ENCODE measurements at places on chromosomes 16 and 17.

DNA sequence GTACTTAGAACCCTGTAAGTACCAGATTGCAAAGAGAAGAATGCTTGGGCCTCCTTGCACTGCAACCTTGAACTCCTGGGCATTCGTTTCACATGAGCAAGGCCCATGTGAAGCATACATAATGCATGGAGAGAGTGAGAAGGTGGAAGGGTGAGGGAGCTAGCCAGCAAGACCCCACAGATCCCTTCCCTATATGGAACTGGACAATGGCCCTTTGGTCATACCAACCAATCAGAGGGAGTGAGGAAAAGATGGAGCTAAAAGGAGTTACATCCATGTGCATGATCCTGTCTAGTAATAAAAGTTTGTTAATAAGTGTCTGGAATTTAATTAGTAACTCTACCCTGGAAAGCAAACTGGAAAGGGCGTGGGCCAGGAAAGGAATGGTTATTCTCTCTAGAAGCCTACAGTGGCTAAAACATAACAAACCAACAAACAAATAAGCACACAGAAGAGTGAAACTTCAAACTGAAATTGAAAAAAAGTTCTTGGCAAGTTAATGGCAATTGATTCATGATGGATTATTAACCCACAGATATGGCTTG, 29.6 kb downstream of the DNAH3 start:
- no peak for DNase-seq

DNA sequence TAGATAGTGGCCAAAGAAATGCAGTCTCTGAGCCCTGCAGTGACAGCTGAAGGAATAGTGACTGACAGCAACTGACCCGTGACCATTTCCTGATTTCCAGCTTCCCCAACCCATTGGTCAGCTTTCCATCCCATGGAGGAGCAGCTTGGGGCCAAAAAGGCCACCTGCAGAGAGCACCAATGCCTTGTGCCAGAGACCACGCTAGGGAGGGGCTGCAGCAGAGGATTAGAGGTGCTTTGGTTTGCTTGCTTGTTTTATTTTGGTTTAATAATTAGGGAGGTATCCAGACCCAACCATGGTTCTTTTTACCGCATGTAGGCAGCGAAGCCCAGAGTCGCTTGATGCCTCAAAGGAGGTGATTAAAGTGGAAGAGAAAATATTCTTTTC, 61.3 kb upstream of the SIAH1 start:
- DNase-seq, result no peak

- no peak for DNase-seq
Measured at GRCh38 chr17:50363217-50364060, 9.5 kb downstream of the MRPL27 start.

GRCh38 chr16:85199069-85199725, 86.9 kb upstream of the CIBAR2 start:
- no peak for DNase-seq

GRCh38 chr17:13593757-13594156, 8.0 kb downstream of the HS3ST3A1 start:
- no peak for DNase-seq

DNA sequence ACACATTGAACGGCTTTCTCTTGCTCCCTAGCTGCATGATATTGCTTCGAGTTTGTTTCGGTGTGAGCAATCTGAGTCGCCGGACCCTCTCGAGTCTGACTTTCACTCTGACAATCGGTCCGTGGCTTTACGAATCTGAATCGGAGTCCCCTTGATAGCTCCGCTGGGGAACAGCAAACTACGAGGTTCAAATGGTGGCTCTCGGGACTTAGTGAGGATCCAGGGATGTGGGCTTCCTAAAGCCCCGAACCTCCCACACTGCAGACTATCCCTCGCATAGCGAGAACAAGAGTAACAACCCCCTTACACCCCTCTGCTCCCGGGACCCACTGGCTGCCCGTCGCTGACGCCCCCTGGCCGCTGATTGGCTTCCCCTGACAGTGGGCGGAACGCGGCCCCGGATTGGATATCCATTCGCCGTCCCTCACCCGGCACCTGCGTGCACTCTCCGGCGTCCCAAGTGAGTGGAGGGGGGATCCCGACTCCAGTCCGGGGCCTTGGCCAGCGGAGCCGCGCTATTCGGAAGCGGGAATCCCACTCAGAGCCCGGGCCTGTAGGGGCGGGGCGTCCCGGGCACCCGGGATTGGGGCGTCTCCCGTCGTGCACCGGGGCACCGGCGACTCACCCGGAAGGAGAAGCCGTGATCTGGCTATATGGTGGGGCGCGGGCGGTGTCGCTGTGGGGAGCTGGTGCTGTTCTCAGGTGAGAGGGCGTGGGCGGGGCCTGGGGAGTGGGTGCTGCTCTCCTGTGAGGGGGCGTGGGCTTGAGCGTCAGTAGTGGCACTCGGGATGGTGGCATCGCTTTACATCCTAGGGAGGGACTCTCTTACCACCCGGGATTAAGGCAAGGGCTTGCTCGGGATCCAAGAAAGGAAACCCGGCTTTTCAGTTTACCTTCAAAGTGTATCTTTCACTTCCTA, at the start of gene SNX11:
Gene SNX11 (plus strand): TSS at position 630 of the 919 bp plus-strand sequence. CDS start 4,278 bp downstream, outside the sequence.
- peak; percentile 90 for DNase-seq

- no peak for DNase-seq
Measured at GRCh38 chr17:45410144-45411091, 22.3 kb downstream of the ARHGAP27 start.

DNA sequence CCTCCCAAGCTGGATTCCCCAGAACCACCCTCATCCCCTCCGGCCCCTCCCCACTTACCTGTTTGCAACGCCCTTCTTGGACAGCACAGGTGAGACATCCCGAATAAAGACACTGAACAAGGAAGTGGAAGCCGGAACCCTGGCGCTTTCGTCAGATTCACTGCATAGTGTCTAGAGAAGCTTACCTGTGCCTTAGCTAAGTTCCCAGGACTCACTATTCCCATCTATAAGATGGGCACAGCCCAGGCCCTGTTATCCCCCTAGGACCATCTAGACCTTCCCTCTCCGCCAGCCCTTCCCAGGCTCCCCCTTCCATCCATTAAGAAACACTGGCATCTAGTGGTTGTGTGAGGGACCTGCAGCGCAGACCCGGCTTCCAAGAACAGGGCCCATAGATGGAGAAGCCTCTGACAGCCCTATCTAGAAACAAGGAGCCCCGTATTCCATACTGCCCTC, 26.9 kb upstream of the RPL38 start:
- peak; percentile 82 for DNase-seq

GRCh38 chr16:10668322-10669045, 26.2 kb downstream of the TEKT5 start:
- DNase-seq, result peak; percentile 28

DNA sequence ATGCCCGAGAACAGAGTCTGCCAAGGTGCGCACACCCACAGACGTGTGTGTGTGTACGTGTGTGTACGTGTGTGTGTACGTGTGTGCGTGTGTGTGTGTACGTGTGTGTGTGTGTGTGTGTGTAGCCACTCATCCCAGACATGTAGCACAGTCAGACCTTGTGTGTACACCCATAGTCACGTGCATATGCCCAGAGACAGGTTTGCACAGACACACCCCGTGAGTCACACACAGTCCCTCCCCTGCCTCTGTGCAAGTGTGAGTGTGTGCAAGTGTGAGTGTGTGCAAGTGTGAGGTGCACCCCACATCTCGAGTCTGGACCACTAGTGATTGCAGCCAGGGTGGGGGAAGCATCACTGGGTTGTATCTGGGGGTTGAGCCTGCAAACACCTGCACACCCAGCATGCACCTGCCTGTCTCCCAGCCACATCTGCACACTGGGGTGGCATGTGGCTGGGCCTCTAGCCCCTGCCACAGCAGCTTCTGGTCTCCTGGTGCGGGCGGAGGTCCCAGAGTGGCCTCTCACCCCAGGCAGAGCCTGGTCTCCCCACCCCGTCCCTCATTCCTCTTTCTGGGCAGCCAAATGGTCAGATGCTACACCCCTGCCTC, 23.6 kb downstream of the BAHCC1 start:
- DNase-seq, result peak; percentile 55

- no peak for DNase-seq
Measured at GRCh38 chr16:8138666-8139065, 451.6 kb downstream of the TMEM114 start.

GRCh38 chr17:60134396-60135150, 15.2 kb upstream of the CA4 start:
- no peak for DNase-seq

DNA sequence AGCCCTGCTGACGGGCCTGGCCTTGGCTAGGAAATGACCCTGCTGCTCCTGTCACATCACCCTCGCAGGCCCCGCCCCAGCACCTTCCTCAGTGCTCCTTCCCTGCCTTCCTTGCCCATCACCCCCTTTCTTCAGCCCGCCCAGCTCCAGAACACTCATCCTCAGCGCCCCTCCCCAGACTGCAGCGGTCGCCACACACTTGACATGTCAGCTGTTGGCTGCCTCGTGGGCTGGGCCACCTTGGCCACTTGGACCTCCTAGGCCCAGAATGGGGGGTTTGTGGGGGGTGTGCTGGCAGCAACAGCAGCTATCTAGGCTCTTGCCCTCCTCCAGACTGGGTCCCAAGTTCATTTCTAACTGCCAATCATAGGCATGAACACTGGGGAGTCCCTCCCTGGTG, 10.6 kb downstream of the ELMO3 start:
- DNase-seq, result no peak

GRCh38 chr17:65155622-65156021, 18.5 kb downstream of the RGS9 start:
- DNase-seq, result no peak

GRCh38 chr17:63676584-63676983, 23.3 kb downstream of the LIMD2 start:
- no peak for DNase-seq

DNA sequence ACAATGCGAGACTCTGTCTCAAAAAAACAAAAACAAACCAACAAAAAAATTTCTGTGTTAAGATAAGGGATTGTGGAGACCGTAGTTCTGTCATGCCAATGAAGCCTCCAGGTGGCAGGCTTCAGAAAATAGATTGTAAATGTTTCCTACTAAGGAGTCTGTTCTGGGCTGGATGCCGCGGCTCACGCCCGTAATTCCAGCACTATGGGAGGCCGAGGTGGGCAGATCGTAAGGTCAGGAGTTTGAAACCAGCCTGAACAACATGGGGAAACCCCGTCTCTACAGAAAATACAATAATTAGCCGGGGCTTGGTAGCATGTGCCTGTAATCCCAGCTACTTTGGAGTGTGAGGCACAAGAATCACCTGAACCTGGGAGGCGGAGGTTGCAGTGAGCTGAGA, 4.4 kb upstream of the SNX29 start:
- DNase-seq, result no peak

DNA sequence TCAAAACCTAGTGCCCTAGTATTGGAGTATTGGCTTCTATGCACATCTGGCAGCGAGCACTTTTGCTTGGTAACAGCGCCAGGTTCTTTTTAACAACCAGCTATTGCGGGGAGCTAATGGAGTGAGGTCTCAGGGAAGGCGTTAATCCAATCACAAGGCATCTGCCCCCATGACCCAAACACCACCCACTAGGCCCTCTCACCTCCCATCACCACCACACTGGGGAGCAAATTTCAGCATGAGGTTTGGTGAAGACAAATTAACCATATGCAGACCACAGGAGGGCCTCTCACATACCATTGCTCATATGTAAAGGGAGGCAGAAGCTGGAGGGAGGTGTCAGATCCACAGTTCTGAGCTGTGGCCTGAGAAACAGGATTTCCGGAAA, 893 bp upstream of the ODF4 start:
- DNase-seq, result no peak

GRCh38 chr17:75067856-75068255, 19.9 kb upstream of the SLC16A5 start:
- no peak for DNase-seq

DNA sequence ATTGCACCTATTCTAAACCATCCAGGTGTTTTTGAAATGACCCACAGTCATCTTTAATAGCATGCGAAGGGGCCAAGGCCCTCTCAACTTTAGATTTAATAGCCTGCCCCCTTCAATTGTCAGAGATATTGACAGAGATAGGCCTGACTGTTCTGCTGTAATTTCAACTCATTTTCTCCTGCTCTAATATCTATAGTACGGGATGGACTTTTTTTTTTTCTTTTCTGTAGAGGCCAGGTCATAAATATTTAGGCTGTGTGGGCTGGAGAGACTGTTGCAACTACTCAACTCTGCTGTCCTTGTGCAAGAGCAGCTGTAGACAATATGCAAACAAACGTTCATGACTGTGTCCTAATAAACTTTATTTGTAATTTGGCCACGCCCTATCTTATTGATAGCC, 24.7 kb upstream of the KRT20 start:
- no peak for DNase-seq

- no peak for DNase-seq
Measured at GRCh38 chr16:49365711-49366509, 7.7 kb upstream of the C16orf78 start.

DNA sequence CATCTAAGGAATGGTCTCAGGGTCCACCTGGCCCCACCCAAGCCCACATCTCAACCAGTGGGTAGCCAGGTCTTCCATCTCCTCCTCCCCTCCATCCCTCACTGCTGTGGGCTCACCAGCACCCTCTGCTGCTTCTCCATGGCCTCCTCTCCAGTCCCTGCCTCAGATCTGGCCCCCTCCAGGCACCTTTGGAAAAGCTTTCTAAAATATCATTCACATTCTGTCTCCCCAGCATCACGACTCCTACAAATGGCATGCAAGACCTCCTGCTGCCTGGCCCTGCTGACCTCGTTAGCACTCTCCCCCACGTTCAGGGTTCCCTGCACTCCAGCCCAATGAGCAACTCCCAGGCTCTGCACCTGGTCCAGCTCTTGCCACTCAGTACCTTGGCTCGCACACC, 13.7 kb downstream of the GLP2R start:
- DNase-seq, result peak; percentile 40

DNA sequence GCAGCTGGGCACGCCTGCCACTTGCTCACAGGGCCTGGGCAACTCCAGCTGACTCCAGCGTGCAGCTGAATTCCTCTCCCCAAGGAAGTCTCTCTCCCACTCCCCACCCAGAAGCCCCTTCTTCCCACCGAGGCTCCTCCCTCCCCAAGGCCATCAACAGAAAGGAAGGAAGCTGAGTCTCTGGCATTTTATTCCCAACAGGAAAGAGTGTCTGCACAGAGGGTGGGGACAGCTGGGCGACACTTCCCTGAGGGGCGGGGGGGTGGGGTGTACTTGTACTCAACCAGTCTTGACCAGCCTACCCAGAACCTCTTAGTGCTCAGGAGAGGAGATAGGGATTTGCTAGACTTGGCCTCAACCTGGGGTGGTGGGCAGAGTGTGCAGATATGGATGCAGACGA, at the start of gene EXOC3L1:
Gene EXOC3L1 (minus strand): TSS at position 96 of the 400 bp plus-strand sequence. CDS start 460 bp downstream, outside the sequence.
- DNase-seq, result no peak

DNA sequence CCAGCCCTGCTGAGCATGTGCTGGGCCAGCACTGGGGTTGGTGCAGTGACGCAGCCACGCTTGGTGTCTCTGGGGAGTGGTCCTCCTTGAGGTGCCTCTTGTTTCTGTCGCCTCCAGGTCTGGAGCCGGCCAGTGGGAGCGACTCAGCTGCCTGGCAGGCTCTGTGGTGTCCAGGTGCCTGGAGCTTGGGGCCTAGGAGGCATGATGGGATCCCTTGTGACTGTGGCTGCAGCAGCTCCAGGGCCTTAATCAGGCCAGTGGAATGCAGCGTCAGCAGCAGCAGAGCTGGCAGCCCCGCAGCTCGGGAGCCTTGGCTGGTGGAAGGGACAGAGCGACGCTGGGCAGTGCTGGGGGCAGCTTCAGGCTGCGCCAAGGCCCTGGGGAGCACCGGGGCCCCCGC, 74.7 kb upstream of the CIBAR2 start:
- DNase-seq, result no peak

Data from Daoy (cell line).